ENCODE measurements at places on chromosomes 5 and 9.

GRCh38 chr9:113578279-113578865, 114.8 kb downstream of the RGS3 start:
- no peak for DNase-seq

- peak; percentile 16 for DNase-seq
These were observed 77.3 kb downstream of the UBE2QL1 start for GRCh38 chr5:6525910-6526309.

DNA sequence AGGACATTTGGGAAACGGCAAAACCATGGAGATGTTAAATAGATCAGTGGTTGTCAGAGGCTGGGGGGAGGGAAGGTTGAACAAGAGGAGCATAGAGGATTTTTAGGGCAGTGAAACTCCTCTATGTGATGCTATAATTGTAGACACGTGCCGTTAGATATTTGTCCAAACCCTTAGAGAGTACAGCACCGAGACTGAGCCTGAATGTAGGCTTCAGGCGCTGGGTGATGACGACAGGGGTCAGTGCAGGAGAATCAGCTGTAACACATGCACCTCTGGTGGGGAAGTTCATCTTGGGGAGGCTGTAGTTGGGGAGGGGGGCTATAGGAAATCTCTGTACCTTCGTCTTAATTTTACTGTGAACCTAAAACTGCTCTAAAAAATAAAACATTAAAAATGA, 22.2 kb upstream of the CLPTM1L start:
- DNase-seq, result no peak

GRCh38 chr5:128305341-128305740, 221.8 kb downstream of the SLC12A2 start:
- no peak for DNase-seq

- DNase-seq, result no peak
These were observed 357.6 kb downstream of the ARHGEF28 start for GRCh38 chr5:73983644-73984043.

DNA sequence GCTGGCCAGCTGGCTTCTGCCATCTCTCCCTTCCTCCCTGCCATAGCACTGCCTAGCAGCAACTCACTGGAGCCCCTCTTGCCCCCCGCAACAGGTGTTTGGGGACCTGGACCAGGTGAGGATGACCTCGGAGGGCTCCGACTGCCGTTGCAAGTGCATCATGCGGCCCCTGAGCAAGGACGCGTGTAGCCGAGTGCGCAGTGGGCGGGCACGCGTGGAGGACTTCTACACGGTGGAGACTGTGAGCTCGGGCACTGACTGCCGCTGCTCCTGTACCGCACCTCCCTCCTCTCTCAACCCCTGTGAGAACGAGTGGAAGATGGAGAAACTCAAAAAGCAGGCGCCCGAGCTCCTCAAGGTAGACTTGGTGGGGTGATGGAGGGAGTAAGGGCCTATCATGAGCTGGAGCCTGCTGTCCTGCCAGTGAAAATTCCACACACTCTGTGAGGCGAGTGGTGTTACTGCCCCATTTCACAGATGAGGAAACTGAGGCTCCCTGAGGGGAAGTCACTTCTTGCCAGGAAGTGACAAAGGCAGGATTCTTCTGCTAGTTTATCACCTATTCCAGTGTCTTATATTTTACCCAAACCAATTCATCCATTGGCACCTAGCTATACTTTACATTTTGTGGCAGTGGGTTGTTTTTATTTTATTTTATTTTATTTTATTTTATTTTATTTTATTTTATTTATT, 10.1 kb downstream of the OLFML2A start:
- DNase-seq, result no peak

DNA sequence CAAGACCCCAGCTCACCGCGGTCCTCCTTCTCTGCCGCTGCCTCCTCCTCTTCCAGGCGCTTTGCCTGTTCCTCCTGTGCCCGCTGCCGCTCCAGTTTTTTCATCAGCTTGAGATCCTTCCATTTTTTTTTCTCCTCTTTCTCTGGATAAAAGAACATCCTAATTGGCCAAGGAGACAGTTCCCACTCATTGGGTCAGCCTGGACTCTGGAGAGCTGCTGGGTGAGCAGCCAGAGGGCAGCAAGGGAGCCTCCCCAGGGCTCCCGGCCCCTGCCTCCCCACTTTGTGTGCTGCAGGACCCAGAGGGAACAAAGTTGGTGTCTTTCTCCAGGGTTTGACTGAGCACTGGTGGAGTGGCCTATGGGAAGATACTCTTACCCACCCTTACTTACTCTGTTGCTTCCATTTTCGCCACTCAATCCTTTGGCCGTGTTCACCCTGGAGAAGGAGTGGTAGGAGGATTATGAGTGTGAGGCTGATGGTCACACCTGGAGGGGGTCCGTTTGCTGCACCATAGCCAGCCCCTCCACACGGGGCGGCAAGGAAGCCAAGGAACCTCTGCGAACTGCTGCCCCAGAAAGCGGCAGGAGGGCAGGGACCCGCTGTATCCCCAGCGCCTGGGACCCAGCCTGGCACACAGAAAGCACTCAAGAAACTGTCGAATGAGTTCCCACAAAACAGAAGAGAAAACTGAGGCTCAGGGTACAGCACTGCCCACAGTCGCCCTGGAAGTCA, 708 bp downstream of the SPOUT1 start:
- DNase-seq, result no peak

GRCh38 chr5:168531987-168532864, 3.1 kb downstream of the FBLL1 start:
- no peak for DNase-seq

GRCh38 chr5:141512911-141513626, 24.2 kb downstream of the PCDHGC5 start:
- DNase-seq, result no peak

DNA sequence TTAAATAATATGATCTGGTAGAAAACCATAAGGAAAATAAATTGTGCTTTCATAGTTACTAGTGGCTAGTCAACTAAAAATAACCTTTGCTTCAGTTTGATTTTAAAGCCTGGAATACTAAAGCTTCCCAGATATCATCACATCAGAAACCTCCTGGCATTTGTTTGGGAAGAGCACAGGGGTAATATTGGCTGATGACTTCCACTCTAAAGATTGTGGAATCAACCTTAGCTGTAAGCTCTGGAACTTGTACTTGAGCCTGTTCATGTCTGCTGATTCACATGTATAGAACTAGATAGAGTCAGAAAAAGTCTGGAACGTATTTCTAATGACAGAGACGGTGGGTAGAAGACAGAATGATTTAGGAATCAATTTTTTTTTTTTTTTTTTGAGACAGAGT, 345.0 kb downstream of the CWC27 start:
- DNase-seq, result no peak

GRCh38 chr5:150122158-150122510, 33.5 kb downstream of the PDGFRB start:
- no peak for DNase-seq

GRCh38 chr5:80967500-80968181, 7.5 kb downstream of the RASGRF2 start:
- DNase-seq, result no peak

- DNase-seq, result no peak
These were observed 7.7 kb upstream of the HAVCR2 start for GRCh38 chr5:157116483-157116954.

GRCh38 chr5:61363401-61364114, 31.5 kb downstream of the ZSWIM6 start:
- no peak for DNase-seq

DNA sequence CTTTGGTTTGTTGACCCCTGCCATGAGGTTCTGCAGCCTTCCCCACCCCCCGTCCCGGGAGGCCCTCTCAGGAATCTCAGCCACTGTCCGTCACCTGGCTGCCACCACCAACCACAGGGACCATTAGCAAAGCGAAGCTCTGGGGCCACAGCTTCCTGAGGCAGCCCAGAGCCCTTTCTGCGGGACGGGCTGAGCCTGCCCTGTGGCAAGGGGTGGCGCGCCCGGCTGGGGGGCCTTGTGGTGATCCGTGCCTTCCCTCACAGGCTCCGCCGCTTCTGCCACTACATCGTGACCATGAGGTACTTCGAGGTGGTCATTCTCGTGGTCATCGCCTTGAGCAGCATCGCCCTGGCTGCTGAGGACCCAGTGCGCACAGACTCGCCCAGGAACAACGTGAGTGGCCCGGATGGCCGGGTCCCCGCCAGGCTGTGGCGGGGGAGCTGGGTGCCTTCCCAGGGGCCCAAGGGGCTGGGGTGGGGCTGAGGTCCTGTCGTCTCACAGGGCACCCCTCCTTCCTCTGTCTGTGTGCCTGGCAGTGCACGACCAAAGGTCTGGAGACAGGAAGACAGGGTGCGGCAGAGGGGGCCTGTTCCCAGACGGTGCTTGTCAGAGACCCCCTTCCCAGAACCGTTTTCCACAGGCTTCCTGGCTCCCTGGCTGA, 169.2 kb downstream of the CACNA1B start:
- DNase-seq, result no peak

DNA sequence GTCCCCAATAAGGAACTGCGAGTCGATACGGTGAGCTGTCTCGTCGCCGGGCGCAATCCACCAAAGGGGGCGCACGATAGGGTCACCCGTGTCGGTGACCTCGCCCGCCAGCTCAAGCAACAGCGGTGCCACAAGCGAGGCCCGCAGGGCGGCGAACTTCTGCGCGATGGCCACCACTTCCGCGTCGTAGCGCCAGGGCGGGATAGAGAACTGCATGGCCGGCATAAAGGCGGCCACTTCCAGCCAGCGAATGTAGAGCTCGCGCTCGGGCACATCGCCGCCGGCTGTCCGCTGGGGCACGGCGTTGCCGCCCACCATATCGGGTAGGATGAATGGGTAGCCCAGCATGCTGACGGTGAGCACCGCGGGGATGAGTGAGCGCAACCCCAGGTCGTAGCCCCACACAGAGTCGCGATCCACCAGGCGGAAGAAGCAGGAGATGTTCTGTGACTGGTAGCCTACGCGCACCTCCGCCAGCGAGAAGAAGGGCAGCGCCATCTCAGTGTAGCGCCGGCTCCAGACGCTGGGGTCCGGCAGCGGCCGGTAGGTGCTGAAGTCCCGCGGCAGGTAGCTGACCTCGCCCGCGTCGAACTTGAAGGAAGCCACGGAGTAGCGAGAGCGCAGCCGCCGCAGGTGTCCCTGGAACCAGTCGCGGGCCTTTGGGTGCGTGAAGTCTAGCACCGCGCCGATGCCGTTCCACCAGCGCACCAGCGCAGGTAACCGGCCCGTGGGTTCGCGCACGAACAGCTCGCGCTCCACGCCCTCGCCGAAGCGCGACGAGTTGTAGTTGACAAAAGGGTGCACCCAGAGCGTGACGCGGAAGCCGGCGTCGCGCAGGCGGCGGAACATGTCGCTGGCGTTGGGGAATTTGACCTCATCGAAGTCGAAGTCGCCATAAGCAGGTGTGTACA, 5.5 kb downstream of the MYORG start:
- DNase-seq, result no peak

GRCh38 chr5:72459913-72460312, 47.3 kb downstream of the ZNF366 start:
- no peak for DNase-seq

- DNase-seq, result no peak
These were observed 18.3 kb upstream of the FRMPD1 start for GRCh38 chr9:37632479-37632878.

GRCh38 chr9:5569409-5569808, 59.1 kb downstream of the PDCD1LG2 start:
- no peak for DNase-seq

- DNase-seq, result no peak
These were observed 434.1 kb upstream of the WWC1 start for GRCh38 chr5:167857321-167857720.

DNA sequence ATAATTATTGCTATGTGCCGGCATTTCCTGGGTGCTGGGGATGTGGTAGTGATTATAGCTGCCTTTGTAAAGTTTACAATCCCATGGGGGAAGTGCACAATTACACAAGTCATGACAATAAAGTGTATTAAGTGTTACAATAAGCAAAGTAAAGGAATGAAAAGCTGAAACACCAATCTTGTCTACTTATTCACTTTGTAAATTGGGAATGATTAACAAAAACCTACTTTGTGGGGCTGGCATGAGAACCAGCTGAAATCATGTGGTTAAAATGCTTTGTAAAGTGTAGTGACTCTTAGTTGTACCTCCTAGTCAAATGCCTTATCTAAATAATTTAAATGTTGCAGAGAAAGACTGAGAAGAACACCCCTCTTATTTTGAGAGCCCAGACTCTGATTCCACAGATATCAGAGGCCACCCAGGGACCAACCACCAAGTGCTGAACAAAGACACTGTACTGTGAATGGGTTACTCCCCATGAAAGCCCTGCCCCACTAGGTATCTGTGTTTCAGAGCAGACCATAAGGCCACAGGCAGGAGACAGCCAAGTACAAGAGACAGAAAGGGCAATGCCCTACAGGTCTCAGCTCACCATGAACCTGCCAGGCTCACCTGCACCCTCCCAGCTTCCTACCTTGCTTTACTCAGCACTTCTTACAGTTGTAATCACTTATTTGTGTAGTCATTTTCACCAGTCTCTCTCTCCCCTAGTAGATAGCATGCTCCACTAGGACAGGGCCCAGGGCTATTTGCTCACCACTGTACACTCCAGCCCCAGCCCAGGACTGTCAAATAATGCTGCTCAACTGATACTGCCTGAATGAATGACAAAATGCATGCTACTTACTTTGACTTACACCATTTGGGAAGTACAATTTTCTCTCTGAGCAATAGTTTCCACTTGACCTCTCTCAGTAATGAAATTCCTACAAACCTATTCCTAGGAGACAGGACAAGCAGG, 101.6 kb upstream of the APC start:
- no peak for DNase-seq

DNA sequence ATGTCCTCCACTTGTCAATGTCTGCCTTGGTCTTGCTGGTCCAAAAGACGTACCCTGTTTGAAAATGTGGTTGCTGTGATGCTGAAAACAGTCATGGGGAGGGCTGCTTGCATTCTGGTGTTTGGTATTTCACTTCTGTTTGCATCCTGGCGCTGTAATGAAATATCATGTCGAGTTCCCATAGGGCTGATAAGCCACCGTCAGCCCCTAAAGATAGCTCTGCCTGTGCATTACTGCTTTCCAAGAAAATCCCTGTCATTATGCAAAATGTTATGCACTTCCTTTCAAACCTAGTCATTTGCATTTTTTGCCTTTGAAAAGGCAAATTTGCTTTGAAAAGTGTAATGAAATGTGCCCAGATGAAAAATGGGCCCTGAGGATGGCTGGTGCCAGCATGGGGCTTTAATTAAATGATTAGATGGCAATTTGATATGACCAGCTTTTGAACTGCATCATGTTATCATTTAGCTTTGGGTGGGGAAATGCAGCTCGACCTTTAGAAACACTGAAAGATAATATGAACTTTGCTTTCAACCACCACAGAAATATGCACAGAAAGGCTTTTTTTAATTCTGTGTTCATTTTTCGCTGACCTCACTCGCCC, 374.4 kb upstream of the SGCD start:
- DNase-seq, result no peak

DNA sequence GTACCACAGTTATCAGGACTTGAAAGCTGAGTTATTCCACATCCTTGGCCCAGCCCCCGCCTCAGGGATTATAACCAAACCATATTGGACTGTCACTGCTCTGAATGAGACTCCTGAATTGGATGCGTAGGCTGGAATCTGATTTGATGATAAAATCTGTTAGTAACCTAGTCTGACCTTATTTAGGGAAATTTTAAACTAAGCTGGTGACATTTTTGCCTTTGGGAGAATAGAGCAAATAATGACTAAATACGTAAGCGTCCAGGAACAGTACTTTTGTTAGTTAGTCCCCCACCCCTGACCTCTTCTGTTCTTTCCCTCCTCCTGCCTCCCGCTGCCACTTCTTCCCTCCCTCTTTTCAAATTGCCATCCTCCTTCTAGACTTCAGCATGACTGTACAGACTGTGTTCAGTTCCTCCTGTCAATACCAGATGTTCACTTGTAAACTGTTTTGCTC, 92.6 kb downstream of the TLE4 start:
- no peak for DNase-seq

Measured in right renal pelvis (tissue), 4 donors.